CD4-positive, alpha-beta T cell treated with Interleukin-6 for 4 hours (primary cell): ENCODE measurements at places on chromosomes 12 and 14.

DNA sequence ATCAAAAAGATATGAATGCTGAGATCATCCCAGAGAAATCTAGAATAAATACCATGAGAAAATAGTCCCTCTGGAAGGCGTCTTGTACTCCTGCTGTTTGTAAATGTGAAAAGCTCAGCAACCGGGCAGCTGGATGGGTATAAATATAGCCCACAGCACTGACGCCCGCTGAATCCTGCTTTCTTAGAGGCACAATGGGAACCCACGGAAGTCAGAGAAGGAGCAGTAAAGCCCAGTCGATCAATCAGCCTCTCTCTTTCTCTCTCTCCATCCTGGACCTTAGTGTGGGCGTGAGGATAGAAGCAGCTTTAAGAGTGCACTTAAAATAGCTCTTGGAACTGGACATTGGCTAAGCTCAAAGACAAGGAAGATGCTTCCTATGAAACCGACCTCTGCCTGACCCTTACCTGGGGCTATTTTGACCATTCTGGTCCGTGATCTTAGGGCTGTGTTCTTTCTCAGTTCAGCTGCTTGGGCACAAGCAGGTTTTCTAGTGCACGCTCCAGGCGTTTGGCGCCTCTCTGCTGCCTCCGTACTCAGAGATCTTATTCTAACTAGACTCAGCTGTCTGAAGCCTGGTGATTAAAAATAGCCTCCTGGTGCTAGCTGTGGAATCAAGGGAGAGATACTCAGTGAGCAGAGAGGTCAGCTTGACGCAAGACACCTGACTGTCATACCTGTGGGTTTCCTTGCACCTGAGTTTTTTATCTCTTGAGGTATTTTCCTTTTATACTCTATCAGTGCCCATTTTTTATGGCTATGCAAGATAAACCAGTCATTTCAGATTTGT lies 144.6 kb downstream of the ETV6 start:
- DNase-seq: no peak

DNA sequence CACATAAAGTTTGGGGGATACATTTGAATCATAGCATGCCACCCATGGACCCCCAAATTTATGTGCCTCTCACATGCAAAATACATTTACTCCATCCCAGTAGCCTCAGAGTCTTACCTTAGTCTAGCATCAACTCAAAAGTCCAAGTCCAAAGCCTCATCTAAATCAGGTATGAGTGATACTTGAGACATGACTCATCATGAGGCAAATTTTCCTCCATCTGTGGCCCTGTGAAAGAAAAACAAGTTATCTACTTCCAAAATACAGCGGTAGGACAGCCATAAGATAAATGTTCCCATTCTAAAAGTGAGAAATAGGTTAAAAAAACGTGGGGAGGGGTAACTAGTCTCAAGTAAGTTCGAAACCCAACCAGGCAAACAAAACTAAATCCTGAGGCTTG lies 444.2 kb downstream of the SNAPC1 start:
- no peak for DNase-seq

- no peak for DNase-seq
Observed at GRCh38 chr12:95214466-95214865, 2.8 kb downstream of the FGD6 start.

DNA sequence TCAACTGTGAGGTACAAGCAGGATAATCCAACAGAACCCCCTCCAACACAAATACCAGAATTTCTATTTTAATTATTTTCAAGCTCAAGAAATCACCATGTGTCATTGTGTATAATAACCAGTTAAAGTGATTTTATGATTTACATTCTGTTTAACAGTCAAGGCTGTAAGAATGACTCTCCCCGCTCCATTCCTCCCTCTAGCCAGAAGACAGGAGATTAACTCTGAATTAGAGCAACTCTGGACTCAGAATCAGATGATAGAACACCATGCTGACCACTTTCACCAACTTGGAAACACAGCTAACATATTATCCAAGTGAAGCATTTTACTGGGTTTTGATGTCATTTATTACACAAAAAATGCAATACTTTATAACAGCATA lies 71.9 kb downstream of the ATP2B1 start:
- DNase-seq: no peak

- no peak for DNase-seq
Observed at GRCh38 chr12:1429980-1430379, 164.4 kb downstream of the FBXL14 start.

GRCh38 chr14:71230897-71231296 lies 323.6 kb downstream of the PCNX1 start:
- DNase-seq: no peak

DNA sequence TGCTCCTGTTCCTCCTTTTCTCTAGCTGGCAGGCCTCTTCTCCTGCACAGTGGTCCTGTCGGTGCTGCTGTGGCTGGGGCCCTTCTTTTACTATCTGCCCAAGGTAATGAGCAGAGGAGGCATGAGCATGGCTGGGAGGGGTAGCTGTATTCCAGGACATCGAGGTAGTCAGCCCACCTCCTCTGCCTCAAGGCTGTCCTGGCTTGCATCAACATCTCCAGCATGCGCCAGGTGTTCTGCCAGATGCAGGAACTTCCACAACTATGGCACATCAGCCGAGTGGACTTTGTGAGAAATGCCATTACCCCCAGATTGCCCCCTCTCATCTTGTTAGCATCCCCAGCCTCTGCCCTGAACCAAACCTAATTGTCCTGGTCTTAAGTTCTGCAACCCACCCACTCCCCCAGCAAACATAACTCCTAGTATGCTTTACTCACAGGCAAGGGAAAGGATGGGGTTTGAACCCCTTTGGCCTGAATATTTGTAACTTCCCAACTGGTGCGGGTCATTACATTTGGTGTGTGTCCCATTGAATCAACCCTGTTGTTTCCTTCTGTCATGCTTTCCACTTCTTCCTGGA lies 9.1 kb downstream of the B4GALNT1 start:
- no peak for DNase-seq

GRCh38 chr14:44154874-44155273 lies 352.2 kb downstream of the FSCB start:
- DNase-seq: no peak

DNA sequence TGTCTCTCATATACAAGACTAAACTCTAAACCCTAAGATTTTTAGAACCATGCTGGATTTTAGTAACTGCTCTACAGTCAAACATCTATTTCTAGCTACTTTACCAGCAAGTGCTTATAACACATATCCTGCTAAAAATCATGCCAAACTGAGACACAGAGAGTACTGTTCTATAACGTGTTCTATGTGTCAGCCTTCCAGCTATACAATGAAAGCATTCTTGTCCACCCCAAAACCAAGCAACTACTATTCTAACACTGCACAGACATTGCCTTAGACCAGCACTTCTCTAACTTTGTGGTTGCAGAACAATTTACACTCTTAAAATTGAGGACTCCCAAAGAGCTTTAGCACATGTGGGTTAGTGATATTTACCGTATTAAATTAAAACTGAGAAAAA lies 85.7 kb downstream of the SPPL3 start:
- DNase-seq: no peak

DNA sequence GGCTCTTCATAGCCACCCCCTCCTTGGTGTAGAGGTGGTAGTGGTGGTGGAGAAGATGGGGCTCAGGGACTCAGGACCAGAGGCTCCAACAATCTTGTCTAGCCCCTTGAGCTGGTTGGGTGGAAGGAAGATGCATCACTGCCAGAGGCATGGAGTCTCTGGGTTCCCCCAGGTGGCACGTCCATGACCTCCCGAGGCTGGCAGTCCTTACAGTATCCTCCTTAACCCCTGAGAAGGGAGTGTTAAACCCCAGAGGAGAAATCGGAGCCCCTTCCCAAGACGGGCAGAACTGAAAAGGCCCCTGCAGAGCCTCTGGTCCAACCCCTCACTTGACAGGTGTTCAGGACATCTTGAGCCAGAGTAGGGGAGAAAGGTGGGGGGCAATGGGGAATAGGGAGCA lies 9.1 kb downstream of the KRT83 start:
- no peak for DNase-seq

DNA sequence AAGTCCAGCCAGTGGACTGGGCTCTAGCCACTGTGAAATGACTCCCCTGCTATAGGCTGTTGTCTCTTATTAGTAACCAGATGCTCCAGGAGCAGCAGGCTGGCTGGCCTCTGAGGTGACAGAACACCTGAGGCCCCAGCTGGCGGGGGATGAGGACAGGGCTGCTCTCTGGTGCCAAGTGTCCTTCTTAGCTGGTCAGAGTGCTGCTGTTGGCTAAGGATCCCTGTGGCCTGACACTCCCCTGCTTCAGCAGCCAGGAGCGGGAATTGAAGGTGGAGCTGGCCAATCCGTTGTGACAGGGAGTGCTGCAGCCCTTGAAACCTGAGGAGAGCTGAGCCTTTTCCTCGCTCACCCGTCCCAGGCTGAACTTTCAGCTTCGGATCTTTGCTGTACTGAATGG lies 30.7 kb downstream of the TMEM229B start:
- DNase-seq: no peak

DNA sequence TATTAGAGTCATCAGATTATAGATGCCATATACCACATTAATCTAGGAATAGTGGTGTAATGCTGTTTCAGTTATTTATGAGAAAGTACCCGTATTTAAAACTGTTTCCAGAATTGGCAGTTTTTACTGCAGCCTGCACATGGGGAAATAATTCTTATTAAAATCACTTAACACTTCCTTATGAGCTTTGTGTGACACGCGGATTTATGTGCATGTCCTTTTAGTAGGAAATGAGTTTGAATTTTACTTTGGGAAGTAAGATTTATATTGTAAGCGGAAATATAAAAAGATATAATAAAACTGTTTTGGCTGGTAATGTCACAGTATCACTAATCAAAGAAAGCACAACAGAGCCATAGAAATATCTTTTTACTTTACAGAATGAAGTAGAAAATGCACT lies 132.9 kb downstream of the TMEM117 start:
- no peak for DNase-seq

- no peak for DNase-seq
Observed at GRCh38 chr12:25982416-25982815, 23.9 kb downstream of the RASSF8 start.

- no peak for DNase-seq
Observed at GRCh38 chr12:12521888-12522287, 40.8 kb downstream of the DUSP16 start.

DNA sequence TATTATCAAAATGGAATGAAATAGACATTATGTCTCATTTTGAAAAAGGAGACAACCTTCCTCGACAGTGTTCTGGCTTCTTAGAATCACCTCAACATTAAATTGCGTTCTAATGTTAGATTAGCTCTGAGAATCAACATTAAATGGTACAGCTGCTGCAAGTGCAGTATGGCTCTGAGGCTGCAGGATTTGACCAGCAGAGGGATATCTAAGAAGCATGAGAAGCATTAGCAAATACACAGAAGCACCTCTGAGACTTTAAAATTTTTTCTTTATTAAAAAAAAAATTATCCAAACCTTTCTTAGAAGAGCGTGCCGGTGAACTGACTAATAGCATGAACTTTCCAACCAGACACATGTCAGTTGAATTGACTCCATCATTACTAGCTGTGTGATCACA lies 253.4 kb upstream of the LRIG3 start:
- no peak for DNase-seq

DNA sequence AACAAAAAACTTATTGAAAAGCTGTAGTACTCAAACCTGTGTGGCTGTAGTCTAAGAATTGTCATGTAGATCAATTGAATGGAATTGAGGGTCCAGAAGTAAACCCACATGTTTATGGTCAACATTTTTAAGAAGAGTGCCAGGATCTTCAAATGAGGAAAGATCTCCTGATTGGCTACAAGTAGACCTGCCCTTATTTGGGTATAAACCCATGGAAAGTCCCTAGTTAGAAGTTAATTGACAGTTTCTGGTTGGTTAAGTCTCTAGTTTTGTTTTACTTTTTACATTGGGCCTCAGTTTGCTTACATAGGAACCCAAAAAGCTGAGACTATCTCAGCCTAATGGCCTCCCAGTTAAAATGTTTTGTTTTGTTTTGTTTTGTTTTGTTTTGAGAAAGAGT lies 91.9 kb upstream of the RESF1 start:
- no peak for DNase-seq

DNA sequence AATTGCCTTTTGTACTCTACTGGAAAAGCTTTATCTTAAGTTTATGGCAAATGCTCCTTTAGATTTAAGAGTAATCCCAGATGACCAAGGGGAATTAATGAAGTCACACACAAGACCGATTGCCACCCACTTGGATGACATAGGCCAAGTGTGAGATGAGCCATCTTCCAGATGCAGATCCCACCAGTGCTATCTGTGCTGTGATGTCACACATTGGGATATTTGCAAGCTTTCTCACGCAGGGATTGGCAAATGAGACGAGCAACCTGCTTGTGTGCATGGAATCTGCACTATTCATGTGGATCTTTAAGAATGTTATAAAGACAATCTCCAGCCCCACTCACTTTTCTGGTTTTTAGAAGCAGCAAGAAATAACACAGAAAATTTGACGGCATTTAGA lies 602.1 kb upstream of the TMEM132C start:
- DNase-seq: no peak

DNA sequence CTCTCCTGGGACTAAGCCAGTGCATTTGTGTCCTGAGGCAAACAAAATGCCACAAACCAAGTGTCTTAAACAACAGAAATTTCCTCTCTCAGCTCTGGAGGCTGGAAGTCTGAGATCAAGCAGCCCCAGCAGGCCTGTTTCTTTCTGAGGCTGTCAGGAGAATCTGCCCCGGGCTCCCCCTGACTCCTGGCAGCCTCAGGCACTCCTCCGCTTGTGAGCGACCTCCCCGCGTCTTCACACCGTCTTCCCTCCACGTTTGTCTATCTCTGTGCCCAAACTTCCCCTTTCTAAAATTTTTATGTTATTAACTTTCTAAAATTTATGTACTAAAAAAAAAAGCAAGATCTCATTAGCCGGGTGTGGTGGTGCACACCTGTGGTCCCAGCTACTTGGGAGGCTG lies 59.7 kb downstream of the RIMBP2 start:
- DNase-seq: no peak

DNA sequence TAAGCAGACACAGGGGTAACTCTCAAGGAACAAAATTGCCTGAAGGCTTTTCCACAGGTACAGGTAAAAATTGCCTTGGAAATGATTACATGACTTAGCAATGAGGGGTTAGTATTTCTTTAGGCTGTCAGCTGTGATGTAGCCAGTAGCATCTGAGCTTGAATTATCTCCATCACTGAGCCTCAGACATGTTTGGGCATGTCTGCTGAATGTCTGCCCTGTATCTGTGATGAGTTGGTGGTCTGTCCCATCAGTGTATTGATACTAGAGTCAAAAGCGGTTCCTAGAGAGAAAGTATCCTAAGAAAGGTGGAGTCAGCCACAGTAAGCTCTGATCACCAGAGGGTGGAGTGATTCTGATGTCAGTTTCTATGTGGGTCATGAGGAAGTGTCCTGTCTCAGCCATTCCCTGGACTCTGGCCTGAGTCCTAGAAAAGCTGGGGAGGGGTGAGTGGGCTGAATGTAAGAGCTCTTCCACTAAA lies 16.3 kb downstream of the AKAP6 start:
- no peak for DNase-seq

DNA sequence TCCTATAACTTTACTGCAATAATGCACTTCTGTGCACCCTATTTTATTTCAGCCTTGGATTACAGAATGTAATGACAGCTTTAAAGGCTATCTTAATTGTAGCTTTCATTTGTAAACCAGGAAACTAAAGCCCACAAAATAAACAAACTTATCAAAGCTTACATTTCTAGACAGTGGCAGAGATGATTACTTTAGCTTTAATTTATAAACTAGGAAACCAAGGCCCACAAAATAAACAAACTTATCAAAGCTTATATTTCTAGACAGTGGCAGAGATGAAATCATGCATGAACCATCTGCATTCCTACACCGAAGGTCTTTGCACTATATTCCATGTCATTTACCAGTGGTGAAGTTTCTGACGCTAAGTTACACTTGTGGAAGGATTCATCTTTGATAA lies 74.4 kb downstream of the PRKD1 start:
- DNase-seq: no peak
